ENCODE measurements at places on chromosomes 2 and 18.

DNA sequence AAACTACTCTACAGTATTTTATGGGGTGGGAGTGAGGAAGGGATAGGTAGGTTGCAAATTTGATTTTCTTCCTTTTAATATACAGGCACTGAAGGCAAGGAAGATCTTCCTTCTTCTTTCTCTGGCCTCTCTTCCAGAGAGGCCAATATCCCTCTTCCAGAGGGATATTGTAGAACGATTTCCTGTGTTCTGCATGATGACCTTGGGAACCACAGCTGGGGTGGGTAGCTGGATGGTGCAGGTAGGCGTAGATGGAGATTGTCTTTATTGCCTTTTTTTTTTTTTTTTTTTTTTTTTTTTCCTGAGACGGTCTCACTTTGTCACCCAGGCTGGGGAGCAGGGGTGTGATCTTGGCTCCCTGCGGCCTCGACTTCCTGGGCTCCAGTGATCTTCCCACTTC lies 49.4 kb downstream of the GATA6 start:
- no peak for DNase-seq

GRCh38 chr2:54966165-54966832 lies 84.0 kb downstream of the RTN4 start:
- DNase-seq = no peak

- no peak for DNase-seq
Observed at GRCh38 chr2:137942833-137943677, 21.2 kb upstream of the HNMT start.

DNA sequence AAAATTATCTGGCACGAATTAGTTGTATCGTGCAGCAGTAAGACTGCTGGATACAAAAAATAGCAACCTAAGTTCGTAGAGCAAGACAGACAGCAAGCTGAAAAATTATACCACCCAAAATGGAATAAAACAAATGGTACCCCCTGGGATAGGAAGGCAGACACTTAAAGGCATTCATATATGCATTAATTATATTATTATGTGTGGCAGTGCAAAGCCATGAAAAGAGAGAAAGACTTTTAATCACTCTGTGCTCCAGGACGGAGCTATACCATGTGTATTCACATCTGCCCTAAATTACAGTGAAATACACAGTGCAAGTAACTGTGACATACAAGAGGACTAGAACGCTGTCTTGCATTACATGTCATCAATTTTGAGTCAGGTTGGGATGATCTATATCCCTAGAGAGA lies 235.9 kb downstream of the GULP1 start:
- no peak for DNase-seq

GRCh38 chr2:80351231-80351630 lies 46.7 kb upstream of the LRRTM1 start:
- DNase-seq = no peak

- no peak for DNase-seq
Observed at GRCh38 chr18:72675394-72675793, 131.3 kb upstream of the CBLN2 start.

DNA sequence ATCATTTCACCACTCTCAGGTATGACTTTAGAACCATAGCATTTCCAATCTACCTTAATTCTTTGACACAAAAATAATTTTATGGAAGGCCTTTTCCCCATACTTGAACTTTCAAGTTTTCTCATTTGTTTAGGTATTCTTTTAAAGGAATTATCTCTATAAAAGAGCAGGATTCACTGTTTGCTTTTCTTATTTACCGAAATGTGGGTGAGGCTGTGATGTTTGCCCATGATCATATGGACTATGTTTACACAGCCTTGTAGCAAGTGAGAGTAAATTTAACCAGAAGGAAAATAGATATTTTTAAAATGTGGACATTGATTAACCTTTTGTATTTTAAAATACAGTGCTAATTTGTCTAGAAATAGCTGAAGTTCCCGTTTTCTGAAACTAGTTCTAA lies 26.3 kb downstream of the CAB39 start:
- DNase-seq = no peak

- DNase-seq = no peak
Observed at GRCh38 chr2:1544478-1545069, 131.3 kb downstream of the TPO start.

DNA sequence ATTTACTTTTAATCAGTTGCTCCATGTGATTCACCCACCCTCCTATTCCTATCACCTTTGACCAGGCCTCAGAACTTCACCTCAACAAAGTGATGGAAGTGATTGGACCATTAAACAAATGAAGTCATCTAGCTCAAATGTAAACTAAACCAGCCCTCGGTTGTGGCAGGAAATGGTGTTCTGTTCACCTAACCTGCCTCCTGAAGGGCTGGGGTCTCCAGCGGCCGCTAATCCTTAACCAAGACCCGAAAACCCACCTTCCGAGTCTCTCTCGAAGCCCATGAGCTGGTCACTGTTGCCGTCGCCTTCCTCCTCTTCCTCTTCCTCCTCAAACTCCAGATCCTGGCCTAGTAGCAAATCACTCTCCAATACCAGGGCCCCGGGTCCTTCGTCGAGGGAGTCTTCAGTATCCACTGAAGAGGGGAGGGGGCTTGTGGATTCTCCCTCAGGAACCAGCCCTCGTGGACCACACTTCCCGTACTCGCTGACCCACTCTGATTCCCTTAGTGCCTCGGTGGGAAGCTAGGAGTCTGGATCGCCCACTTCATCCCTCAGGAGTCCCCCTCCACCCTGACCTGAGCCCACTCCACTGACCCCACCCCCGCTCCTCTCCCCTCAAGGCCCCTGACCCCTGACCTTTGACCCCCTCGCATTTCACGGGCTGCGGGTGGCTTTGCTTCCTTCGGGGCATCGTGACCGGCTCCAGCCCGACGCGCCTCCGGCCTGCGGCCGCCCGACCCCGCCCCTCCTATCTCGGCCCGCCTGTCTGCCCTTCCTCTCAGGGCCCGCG lies 503 bp downstream of the ZNF513 start:
- peak; percentile 13 for DNase-seq

DNA sequence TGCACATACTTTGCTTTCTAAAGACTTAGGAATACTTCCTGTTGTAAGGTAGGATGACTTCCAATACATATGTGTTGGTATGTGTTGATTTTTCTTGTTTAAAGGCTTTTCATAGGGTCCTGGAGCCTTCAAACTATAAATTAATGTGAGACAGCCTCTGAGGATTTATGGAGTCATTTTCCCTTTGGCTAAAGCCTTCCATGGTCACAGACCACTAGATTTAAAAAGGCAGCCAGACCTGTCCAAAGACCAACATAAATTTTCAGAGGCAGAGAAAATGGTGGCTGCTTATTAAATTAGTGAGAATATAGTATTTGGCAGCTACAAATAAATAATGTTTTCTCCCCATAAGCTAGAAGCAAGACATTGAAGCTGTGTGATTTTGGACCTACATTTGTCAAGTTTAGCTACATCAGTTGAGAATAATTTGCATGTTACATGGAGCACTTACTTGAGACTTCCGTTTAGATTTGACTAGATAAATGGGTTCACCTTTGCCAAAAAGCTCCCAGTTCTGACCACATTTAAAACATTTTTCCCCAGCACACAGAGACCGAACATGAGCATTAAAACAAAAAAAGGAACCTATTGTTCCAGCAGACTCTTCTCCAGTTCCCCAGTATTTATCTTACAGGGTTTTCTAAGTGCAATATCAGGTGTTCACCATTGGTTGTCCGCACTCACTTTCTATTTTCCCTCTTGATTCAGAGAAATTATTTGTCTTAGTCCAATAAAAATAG lies 402.9 kb downstream of the PARD3B start:
- DNase-seq = no peak

GRCh38 chr2:120220756-120221155 lies 2.4 kb downstream of the TMEM185B start:
- no peak for DNase-seq

GRCh38 chr18:10252952-10253705 lies 201.3 kb upstream of the APCDD1 start:
- no peak for DNase-seq

- DNase-seq = no peak
Observed at GRCh38 chr2:44937688-44938240, 3.7 kb upstream of the SIX3 start.

- DNase-seq = no peak
Observed at GRCh38 chr2:73069041-73069854, 2.3 kb downstream of the SFXN5 start.

- no peak for DNase-seq
Observed at GRCh38 chr2:157414050-157414449, 29.8 kb downstream of the CYTIP start.

- DNase-seq = no peak
Observed at GRCh38 chr2:128285329-128285931, 33.2 kb downstream of the HS6ST1 start.

GRCh38 chr2:144946263-144946662 lies 426.3 kb upstream of the ZEB2 start:
- no peak for DNase-seq

- no peak for DNase-seq
Observed at GRCh38 chr2:214492608-214493007, 81.8 kb downstream of the VWC2L start.

GRCh38 chr2:207311316-207312005 lies 145.7 kb upstream of the KLF7 start:
- no peak for DNase-seq

GRCh38 chr2:59932341-59932740 lies 621.1 kb downstream of the BCL11A start:
- DNase-seq = no peak

GRCh38 chr2:96813656-96814055 lies 2.4 kb upstream of the CNNM3 start:
- DNase-seq = no peak

GRCh38 chr2:130825966-130826253 lies 10.8 kb upstream of the ARHGEF4 start:
- DNase-seq = no peak

DNA sequence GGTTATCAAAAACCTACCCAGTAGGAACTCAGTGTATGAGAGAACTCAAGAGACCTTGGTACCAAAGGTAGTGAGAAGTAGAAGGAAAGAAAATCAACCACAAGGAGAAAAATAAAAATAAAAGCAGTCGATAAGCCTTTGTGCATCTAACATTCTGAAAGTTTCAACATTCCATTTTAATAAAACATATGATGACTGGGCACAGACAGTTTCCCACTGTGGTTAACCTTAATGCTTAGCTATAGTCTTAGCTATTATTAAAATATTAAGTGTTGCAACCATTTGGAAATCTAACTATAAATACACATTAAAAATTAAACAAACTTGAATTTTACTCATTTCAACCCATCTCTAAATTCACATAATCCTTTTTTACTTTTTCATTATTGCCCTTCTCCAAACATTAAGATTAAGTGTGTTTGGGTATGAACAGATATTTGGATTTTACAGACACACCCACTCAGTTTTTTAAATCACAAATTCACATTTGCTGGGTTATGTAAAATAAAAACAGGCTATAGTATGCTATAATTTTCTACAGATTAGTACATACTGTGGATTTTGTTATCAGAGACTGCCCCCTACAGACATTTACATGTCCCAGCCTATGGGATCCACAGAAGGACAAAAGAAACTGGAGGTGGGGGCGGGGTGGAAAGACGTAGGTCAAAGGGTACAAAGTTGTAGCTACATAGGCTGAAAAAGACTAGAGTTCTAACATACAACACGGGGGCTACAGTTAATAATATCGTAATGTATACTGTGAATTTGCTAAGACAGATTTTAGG lies 32.8 kb downstream of the SRBD1 start:
- DNase-seq = no peak

- no peak for DNase-seq
Observed at GRCh38 chr2:46493241-46493970, 14.0 kb downstream of the TMEM247 start.

DNA sequence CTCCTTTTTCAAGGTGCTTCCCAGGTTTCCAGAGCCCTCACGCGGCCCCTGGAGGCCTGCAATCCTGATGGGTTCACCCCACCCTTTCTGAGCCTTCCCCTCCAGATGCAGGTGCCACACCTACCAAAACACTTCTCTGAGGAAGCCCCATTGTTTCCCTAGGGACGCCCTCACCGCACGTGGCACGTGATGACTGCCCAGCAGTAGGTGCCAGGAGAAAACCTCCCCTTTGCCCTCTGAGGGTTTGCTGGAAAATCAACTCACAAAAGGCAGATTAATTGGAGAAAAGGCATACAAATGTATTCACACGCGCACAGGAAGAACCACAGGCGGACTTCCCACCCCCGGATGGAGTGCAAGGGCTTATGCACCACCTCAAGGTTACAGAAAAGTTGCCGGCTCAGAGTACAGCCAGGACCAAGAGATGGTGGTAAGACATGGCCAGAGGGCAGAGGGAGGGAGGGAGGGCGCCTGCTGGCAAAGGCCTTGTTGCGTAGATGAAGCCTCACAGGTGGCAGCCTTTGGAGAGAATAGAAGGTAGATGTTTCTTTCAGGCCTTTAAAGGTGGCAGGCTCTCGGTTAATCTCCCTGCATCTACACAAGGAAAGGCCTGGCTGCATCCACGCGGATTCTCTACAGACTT lies 269.4 kb upstream of the RAB6C start:
- no peak for DNase-seq

DNA sequence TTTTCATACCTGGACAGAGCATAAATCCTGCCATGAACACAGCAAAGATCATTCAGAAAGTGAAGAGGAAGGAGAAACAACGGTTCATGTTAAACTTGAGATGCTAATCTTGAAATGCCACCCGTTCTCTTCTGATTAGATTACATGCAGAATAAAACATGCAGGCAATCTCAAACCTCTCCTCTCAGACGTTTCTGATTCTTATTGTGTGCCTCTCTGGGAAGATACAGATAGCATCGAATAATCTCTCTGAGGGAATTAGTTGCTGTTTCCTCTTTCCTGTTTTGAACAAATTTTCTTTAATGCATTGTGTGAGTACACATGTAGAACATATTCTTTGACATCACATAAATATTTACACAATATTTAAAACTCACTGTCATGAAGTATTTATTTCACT lies 313.4 kb downstream of the PRKCE start:
- no peak for DNase-seq

- no peak for DNase-seq
Observed at GRCh38 chr2:240597419-240598181, 11.1 kb downstream of the CAPN10 start.

DNA sequence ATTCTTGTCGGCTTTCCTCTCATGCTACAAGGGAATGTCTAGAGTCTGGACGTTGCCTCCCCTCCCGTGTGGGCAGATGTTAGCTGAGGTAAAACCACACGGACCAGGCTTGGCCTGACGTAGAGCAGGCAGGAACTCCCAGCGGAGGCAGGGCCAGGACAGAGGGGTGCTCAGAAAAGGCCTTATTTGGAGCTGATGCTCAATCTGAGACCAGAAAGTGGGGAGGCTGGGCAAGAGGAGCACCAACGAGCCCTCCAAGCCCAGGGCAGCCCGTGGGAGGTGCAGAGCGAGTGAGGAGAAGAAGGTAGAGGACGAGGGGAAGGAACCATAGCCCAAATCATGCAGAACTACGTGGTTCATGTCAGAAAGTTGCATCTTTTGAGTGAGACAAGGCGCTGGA lies 9.0 kb downstream of the TEX51 start:
- DNase-seq = no peak

- DNase-seq = no peak
Observed at GRCh38 chr2:124683536-124684428, 658.7 kb downstream of the CNTNAP5 start.

DNA sequence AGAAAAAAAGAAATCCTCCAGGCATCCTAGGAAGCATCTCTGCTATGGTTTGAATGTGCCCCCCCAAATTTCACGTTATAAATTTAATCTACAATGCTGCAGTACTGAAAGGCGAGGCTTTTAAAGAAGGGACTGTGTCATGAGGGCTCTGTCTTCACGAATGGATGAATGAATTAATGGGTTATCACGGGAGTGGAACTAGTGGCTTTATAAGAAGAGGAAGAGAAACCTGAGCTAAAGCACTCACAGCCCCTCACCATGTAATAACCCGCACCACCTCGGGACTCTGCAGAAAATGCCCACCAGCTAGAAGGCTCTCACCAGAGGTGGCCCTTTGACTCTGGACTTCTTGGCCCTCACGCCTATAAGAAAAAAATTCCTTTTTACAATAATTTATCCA lies 27.6 kb downstream of the RNU4ATAC start:
- DNase-seq = no peak

All from DMS79 (cell line).